ENCODE measurements at places on chromosomes 7 and 10. TPM values are rescaled to one million over a fixed set of nuclear protein-coding genes. Genes with fewer than 3 reads are reported as not detected.

CCL24 gene
- not detected for total RNA-seq

NKX2-3 gene
- 0.24 TPM for total RNA-seq

REEP3 gene
- 73.6 TPM for total RNA-seq

SPDYE3 gene
- total RNA-seq, result not detected

SLC18A3 gene
- 1.4 TPM for total RNA-seq

IL15RA gene
- total RNA-seq, result 2.4 TPM

ZNF117 gene
- total RNA-seq, result 16.6 TPM

SDK1 gene
- total RNA-seq, result 7.4 TPM

ANKRD2 gene
- not detected for total RNA-seq

SSBP1 gene
- 153 TPM for total RNA-seq

All from hepatocyte (in vitro differentiated cells).